Stimulated activated naive CD8-positive, alpha-beta T cell treated with anti-CD3 and anti-CD28 coated beads, Interleukin-15, Interleukin-2, amounts not matched to agents 100 U/mL and 50 U/mL, for 24 hours (primary cell): ENCODE measurements at places on chromosomes 11 and 22.
A peak's percentile ranks its signal among the peaks of the same experiment; 100 is the strongest.

GRCh38 chr11:121023848-121024751, at the start of gene TBCEL:
Gene TBCEL, plus strand, starts transcription at chr11:121024102. Its CDS starts 21,589 bp downstream, at chr11:121045691.
- peak; percentile 87 for DNase-seq

- no peak for DNase-seq
Measured at GRCh38 chr11:104594228-104594958, 303.9 kb downstream of the CASP12 start.

- DNase-seq: no peak
Measured at GRCh38 chr11:75734491-75735180, 17.0 kb downstream of the MOGAT2 start.

DNA sequence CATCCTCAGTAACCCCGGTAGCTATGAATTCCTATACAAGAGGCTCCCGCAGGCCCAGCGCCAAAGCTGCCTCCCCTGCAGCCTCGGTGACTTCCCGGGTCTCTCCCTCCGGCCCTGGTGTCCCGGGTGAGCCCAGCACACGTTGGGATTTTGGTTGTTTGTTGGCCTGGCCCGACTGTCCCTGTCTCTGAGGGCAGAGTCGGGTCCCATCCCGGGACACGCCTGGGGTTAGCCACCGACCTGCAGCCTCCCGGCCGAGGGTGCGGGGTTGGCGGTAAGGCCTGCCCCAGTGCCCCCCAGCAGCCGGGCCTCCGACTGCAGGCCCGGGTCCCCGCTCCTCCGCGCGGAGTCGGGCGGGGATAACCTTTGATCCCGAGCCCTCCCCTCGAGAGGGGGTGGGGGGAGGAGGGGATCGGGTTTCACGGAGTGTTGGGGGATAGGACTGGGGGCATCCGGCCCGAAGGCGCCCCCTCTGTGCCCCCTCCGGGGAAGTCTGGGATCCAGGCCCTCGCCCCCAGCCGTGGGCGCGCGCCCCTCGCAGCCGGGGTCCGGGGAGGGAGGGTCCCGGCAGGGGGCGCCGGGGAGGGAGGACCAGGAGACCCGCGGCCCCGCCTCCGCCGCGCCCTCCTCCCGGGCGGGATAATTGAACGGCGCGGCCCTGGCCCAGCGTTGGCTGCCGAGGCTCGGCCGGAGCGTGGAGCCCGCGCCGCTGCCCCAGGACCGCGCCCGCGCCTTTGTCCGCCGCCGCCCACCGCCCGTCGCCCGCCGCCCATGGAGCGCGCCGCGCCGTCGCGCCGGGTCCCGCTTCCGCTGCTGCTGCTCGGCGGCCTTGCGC, at the start of gene FBLN1:
Gene FBLN1 (plus strand): TSS at position 669 of the 835 bp plus-strand sequence. CDS start 103 bp downstream, at position 772.
- peak; percentile 7 for DNase-seq

- no peak for DNase-seq
Measured at GRCh38 chr11:17506314-17506713, 29.7 kb upstream of the ABCC8 start.

DNA sequence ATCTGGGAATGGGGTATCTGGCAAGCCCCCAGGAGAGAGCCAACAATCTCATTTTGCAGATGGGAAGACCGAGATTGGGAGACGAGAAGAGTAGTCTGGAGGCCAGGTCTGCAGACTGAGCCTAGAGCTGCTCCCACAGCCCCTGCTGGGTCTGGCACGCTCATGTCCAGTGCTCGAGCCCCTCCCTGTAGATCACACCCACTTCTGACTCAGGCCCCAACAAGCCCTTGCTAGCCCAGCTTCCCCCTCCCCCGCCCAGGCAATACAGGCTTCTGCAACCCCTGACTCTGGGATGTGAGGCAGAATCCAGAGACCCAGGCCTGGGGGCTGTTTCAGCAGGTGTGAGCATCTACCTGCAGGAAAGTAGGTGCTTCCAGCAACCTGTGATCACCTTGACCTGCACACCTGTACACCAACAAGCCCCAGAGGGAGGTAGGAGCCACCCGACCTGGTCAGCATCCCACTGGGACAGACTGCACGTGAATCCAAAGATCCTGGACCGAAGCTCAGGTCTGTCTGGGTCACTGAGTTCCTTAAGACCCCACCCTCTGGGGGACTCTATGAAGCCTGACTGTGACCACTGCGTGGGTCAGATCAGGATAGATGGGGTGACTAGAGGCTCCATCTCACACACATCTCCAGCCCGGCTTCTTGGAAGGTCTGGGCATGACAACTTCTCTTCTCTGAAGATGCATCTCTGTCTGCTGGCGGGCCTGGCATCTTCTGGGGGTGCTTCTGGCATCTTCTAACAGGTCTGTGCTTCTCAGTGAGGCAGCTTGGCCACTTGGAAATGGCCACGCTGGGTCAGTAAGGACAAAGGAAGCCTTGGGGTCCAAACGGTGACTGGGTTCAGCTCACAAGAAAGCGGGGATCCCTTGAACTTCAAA, 29.3 kb downstream of the LINC01488 start:
- DNase-seq: no peak
